A172 (cell line): ENCODE measurements at places on chromosomes 4 and X.

- no peak for DNase-seq
These were observed 113.8 kb upstream of the PUDP start for GRCh38 chrX:7261672-7262332.

- DNase-seq, result no peak
These were observed 449.2 kb upstream of the ADGRL3 start for GRCh38 chr4:60750962-60751361.

DNA sequence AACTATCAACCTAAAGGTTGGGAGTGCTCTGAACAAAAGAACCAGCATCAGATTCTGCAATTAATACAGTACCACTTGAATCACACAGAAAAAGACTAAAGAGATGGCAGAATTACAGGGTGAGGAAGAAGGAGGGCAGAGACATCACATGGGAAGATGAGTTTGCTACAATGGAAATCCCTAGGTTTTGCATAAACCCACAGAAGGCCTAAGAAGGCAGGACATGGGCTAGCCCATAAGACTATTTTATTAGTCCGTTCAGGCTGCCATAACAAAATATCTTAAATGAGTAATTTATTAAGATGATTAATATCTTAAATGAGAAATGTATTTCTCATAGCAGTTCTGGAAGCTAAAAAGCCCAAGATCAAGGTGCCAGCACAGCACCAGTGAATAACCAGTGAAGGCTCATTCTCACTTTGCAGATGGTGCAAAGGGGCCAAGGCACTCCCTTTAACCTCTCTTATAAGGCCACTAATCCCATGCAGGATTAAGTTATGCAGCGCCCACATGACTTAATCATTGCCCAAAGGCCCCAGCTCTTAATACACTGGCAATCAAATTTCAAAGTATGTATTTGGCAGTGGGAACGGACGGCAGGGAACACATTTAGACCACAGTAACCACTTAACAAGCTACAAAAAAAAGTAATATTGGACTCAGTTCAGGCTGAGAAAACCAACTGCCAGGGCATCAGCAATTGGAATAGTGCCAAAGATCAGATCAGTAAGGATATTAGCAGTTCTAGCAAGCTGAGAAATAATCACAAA lies 47.6 kb upstream of the NEUROG2 start:
- no peak for DNase-seq

DNA sequence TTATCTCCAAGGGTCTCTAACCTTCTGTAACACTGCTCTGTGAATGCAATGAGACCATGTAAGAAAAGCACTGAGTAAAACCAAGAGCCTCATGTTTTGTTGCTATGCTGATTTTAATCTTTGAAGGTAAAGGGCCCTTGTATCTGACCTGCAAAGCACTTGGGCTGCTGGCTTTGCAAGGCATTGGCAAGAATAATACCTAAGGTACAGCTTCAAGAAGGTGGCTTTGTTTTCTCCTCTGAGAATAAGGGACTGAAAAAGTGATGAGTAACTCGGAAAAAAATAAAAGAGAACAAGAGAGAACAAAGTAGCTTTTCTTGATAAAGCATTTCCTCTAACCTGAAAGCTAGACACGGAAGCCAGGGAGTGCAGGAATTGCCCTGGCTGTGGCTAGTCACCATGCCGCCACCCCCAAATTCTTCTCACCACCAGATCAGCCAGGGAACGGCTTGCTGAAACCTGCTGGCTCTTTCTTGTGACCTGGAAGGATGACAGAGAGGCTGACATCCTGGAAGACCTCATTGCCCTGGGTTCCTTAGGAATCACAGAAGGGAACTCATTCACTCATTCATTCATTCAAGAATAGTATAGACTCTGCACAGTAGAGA lies 41.8 kb upstream of the HS3ST1 start:
- DNase-seq, result no peak

DNA sequence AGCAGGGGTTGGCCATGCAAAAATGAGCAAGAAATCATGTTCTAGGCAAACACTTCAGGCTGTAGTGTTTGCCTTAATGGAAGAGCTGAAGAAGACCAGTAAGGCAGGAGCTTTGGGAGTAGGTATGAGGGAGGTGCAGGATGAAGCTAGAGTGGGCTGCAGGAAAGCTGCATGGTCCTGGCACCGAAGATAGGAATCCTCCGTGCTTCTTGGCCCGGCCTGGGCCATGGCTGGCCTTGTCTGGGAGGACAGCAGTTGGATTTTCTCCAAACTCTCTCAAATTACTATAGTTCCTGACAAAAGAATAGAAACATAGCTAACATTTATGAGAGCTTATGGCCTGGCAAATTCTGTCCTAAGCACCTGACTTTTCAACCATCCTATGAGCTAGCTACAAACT lies 116.5 kb downstream of the UCHL1 start:
- no peak for DNase-seq

DNA sequence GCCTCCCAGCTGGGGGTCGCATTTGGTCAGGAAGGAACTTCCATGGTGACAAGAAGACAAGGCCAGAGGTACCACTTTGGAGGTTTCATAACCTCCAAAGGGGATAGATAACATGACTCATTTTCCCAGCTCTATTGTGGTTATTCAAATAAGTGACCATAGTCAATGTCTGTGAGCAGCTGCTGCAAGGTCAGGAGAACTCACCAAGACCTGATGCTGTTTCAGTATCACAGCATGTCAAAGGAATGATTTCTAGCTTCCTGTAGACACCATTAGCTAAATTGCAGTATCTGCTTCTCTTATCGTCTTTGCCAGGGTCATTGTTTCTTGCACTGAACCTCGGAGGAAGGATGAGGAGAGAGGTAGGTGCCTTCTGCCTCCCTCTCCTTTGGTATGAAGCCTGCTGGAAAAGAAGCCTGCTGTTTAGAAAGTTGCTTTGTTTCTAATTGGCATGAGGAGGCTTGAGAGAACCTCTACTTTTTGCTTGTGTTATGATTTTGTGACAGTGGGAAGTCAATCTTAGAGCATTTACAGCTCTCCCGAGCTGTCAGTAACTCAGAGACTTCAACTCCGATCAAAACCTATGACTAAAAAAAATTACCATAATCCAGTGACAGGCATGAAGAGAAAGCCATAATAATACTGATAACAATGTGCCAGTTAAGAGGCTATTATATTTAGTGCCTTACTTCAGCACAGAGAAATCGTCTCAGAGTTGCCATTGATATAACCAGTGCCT lies 38.0 kb upstream of the GATB start:
- peak; percentile 50 for DNase-seq
